ENCODE measurements at places on chromosomes 11 and 22.
A peak's percentile ranks its signal among the peaks of the same experiment; 100 is the strongest.

- DNase-seq = peak; percentile 59
Measured at GRCh38 chr11:1218788-1219445, 3.9 kb upstream of the MUC5B start.

- no peak for DNase-seq
Measured at GRCh38 chr22:50027639-50028537, 15.3 kb upstream of the IL17REL start.

DNA sequence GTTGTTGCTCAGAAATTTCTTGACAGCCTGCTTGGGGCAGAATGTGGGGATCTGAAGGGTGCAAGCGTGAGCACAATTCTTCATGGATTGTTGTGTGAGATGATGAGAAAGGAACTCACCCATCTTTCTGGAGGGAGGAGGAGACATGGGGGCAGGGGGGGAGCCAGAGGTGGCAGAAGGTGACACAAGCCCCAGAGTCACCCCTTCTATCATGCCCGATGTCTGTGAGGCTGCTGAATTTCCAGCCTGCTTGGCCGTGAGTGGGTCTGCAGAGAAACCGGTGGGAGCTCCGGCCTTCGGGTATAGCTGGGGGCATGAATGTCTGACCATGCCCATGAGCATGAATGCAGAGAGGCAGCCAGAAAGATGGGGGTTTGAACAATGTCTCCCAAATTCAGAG is 870.7 kb downstream of the TBC1D22A start:
- no peak for DNase-seq

- no peak for DNase-seq
Measured at GRCh38 chr22:21621025-21621424, 8.8 kb downstream of the YDJC start.

- DNase-seq = no peak
Measured at GRCh38 chr11:117796872-117797529, at the start of gene DSCAML1. DSCAML1 (minus strand) TSS chr11:117797216; CDS start chr11:117797079, 137 bp downstream.

DNA sequence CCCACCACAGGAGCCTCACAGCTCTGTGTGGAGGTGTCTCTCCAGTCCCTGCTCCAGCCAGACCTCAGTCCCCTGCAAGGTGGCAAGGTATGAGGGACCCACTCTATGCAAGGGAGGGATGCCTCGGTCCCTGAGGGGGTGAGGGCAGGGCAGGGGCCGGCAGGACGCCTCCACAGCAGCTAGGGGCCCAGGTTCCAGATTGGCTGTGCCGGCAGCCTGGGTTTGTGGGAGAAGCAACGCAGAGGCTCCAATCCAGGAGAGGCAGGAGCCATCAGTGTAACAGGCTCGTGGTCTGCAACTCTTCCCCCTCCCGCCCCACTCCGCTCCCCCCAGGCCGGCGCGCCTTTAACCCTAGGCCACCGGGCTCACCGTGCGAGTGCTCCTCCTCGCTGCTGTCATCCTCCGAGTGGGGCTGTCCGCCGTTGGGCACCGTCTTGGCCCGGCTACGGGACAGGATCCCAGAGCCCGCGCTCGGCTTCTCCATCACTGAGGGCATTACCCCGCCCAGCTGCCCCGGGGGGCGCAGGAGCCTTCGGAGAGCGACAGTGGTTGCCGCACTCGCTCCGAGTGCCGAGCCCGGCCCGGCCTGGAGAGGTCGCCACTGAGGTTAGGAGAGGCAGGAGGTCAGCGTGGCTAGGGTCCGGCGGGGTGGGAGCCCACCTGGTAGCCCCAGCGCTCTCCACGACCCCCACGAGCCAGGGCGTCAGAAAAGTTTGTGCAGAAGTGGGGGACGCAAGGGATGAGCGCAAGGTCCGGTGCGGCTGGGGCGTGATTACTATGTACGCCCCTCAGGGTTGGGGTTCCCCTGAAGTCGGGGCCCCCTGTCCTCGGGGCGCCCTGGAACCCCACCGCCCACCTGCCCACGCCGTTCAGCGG is 765 bp downstream of the RCOR2 start:
- no peak for DNase-seq

GRCh38 chr11:61009392-61010275 is 38.2 kb downstream of the CD6 start:
- DNase-seq = no peak

- DNase-seq = peak; percentile 78
Measured at GRCh38 chr11:60840470-60841430, 1.2 kb upstream of the CCDC86 start.

GRCh38 chr22:16831257-16831656 is 6.0 kb upstream of the XKR3 start:
- DNase-seq = peak; percentile 60
